Liver (tissue), 10 donors: ENCODE measurements at places on chromosomes 5 and 9. TPM values are rescaled to one million over a fixed set of nuclear protein-coding genes. Genes with fewer than 3 reads are reported as not detected.

Gene NR2F1-AS1
- 2.3 TPM for total RNA-seq

Gene IL5
- not detected for total RNA-seq

Gene TRMO
- total RNA-seq = 13.2 TPM

DNA sequence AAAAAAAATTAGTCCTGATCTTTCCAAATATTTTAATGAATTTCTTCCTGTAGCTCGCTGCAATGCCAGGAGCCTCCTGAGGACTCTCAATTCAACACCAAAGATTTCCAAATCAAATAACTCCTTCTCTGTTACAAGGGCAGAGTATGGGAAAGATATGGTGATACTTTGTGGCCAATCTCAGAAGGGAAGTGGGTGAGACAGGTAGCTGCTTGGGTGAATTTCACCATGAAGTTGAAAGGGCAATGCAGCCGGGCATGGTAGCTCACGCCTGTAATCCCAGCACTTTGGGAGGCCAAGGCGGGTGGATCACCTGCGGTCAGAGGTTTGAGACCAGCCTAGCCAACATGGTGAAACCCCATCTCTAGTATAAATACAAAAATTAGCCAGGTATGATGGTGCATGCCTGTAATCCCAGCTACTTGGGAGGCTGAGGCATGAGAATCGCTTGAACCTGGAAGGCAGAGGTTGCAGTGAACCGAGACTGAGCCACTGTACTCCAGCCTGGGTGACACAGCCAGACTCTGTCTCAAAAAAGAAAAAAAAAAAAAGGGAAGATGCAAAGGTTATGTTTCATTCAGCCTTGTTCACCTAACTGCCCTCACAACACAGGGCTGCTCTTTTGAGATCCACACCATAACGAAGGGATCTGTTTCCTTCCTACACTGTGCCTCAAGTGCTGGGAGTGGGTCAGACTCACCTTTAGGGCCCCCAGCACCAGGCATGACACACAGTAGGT is 58.6 kb downstream of the PTPN3 start:
- peaks cover 15% of the 10 kb centered on the region for H3K36me3 ChIP-seq

DNA sequence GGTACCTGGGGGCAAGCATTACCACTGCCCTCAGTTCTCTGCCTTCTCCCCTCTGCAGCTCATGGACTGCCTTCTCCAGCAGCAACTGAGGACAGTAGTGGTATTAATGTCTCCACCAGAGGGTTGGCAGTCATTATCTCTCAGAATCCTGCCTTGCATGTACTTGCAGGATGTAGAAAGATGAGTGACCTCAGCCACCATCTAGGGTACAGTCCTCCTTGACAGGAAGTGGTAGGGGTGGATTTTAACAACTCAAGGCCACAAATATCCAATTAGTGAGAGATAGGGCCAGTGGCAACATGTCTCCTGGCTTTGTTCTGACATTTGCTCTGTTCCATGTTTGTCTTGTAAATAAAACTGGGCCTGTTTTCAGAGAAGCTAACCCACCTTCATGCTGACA is 47.2 kb downstream of the F2R start:
- no peak overlapping the region for H3K4me3 ChIP-seq
- H3K27ac ChIP-seq = no peak overlapping the region
- no peak for DNase-seq

- DNase-seq = no peak
- no peaks in the 10 kb centered on the region for H3K4me1 ChIP-seq
- no peaks in the 10 kb centered on the region for H3K27me3 ChIP-seq
- H3K36me3 ChIP-seq = no peaks in the 10 kb centered on the region
- H3K27ac ChIP-seq = no peak overlapping the region
These were observed 61.6 kb downstream of the CDH6 start for GRCh38 chr5:31255041-31255440.

- no peaks in the 10 kb centered on the region for H3K36me3 ChIP-seq
- H3K4me3 ChIP-seq = no peak overlapping the region
- no peak for DNase-seq
- no peaks in the 10 kb centered on the region for H3K4me1 ChIP-seq
These were observed 222.9 kb upstream of the ANKRD55 start for GRCh38 chr5:56456002-56456401.

DNA sequence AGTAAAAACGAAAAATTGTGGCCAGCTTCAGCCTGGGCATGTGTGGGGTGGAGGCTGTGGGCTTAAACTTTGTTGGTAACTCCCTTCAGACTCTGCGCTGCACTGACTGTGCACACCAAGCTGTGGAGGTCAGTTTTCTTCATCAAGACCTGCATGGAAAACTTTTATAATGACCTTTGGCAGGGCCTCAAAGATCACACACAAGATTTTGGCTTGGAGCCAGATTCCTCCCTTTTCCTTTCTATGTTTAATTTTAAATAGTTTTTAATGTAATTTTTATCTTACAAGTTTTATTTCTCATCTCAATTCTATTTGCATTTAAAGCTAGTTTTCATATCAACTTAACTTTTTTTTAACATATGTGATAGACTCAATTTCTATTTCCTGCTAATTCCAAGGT is 1211.1 kb upstream of the CDH18 start:
- H3K4me1 ChIP-seq = no peaks in the 10 kb centered on the region
- DNase-seq = no peak
- no peaks in the 10 kb centered on the region for H3K27me3 ChIP-seq

DNA sequence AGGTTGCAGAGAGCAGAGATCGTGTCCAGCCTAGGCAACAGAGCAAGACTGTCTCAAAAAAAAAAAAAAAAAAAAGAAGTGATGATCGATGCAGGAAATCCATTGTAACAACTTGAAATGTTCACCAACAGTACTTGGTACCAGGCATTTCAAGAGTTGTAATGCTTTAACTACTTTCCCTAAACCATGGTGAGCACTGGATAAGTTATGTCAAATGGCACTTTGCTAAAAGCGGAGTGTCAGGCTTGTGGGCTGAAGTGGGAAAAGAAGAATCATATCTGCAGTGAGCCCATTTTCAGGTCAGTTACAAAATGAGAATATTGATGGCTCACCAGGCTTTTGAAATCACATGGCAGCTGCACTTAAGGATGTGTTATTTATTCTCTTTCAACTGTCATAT is 202.2 kb downstream of the RFK start:
- H3K27me3 ChIP-seq = no peaks in the 10 kb centered on the region
- H3K4me3 ChIP-seq = no peak overlapping the region
- DNase-seq = no peak
- H3K27ac ChIP-seq = no peak overlapping the region

- DNase-seq = no peak
- no peak overlapping the region for H3K4me3 ChIP-seq
- no peaks in the 10 kb centered on the region for H3K27me3 ChIP-seq
- no peak overlapping the region for H3K27ac ChIP-seq
- H3K36me3 ChIP-seq = no peaks in the 10 kb centered on the region
These were observed 29.9 kb upstream of the DMRTA1 start for GRCh38 chr9:22416692-22417060.
